Endothelial cell (in vitro differentiated cells): ENCODE measurements at places on chromosomes 7 and 10. TPM values are rescaled to one million over a fixed set of nuclear protein-coding genes. Genes with fewer than 3 reads are reported as not detected.

GNGT1 gene
- total RNA-seq, result not detected

SH3PXD2A gene
- 59.9 TPM for total RNA-seq

ACTA2 gene
- total RNA-seq, result 98.5 TPM

DNA sequence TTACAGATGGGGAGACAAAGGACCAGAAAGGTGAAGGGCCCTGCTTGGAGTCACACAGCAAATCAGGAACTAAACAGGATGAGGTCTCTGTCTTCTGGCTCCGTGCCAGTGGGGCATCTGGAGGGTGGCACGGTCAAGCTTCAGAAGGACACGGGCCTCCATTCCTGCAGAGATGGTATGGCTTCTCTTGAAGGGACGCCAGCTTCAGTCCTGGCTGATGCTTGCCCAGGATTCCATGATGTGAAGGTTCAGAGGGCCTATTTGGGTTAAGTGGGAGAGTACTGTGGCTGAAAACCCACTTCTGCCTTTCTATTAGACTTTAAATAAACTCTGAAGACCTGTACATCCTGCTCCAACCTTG is 6.1 kb downstream of the RAMP3 start:
- DNase-seq, result no peak

- DNase-seq, result no peak
Observed at GRCh38 chr10:132270721-132271457, 36.9 kb downstream of the STK32C start.
